CMK (cell line): ENCODE measurements at places on chromosomes 5 and 9.

- DNase-seq = no peak
Measured at GRCh38 chr5:16505140-16505891, 39.7 kb upstream of the ZNF622 start.

- no peak for DNase-seq
Measured at GRCh38 chr5:139903795-139904565, 108.4 kb downstream of the PSD2 start.

DNA sequence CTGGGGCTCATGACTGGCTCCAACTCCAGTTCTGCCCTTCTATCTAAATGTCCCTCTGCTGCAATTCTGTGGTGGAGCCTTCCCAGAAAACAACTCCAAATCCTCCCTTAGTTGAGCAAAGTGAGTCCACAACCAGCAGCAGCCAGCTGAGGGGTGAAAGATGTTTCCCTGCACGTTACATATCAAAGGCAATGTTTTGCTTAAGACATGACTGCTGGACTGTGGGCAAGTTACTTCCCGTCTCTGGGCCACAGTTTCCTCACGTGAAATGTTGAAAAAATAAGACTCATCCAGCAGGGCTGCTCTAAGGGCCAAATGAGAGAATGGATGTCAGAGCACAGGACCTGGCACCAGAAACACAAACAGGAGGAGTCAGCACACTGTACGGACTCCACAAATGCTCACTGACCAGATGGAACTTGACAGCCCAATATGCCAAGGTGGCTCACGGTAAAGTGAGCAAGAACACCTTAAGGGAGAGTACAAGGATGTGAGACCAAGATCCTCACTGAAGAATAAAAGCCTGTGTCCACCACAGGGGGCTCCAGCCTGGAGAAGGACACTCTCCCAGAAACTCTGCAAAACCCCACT, 138.4 kb upstream of the ABCA1 start:
- DNase-seq = no peak

GRCh38 chr5:119345861-119346260, 10.0 kb upstream of the TNFAIP8 start:
- no peak for DNase-seq

DNA sequence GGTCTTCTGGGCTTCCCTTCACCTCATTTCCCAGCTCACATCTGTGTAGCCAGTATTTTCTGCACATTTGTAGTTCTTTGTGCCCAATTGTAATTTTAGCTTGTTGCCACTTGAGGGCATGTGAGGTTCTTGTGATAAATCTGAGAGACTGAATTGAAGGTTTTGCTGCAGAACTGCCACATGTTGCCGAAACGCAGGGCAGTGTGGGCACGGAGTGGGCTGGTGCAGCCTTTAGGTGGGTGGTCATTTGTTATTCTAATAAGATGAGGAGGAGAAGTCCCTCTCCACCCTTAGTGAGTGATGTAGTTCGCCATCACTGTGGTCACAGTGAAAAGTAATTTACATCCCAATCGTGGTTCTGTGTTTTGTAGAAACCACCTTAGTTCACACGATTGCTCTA, 21.2 kb downstream of the OTULIN start:
- no peak for DNase-seq
